ENCODE measurements at places on chromosomes 4 and X.

DNA sequence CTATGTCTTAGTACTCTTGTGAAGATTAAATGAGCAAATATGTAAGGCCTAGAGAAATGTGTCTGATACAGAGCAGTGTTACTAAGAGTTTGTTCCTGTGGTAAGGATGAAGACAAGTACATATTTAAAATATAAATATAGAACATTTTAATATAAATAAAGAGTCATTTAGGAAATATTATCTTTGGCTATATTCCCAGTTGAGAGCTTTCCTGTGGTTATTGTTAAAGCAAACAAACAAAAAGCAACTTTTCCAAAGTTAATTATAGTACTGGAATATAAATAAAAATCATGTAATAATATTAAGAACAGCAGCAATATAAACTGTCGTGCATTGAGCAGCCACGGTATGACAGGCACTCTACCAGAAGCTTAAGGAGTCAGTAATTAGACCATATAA lies 472.5 kb downstream of the INPP4B start:
- DNase-seq, result no peak

GRCh38 chrX:112731793-112732192 lies 52.1 kb upstream of the LHFPL1 start:
- DNase-seq, result no peak

- DNase-seq, result no peak
These were observed 60.4 kb downstream of the CAMK2D start for GRCh38 chr4:113701169-113701568.

DNA sequence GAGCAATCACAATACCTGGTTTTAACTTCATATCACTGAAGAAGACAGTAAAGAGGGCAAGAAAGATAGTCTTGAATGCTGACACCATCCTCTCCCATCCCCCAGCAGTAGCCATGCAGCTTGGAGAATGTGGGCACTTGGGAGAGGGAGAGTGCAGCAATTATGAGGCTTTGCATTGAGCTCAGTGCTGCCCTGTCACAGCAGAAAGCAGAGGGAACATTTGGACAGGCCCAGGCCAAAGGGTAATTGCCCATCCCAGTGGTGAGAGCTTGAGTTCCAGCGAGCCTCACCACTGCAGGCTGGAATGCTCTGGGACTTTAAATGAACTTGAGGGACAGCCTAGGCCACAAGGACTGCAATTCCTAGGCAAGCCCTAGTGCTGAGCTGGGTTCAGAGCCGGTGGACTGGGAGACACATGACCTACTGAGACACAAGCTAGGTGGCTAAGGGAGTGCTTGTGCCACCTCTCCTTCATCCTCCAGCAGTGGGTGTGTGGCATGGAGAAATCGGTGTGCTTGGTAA lies 36.3 kb downstream of the CORIN start:
- DNase-seq, result no peak
